Spleen (tissue), 13 donors: ENCODE measurements at places on chromosomes 12 and 14. TPM values are rescaled to one million over a fixed set of nuclear protein-coding genes. Genes with fewer than 3 reads are reported as not detected.

The KLRC2 gene
- polyA plus RNA-seq = 1.5 TPM

The PROX2 gene
- not detected for polyA plus RNA-seq

The KIF26A gene
- polyA plus RNA-seq = 7.8 TPM

The DHRS2 gene
- 17.1 TPM for polyA plus RNA-seq

The HOTAIR gene
- not detected for polyA plus RNA-seq
